Liver (tissue), 10 donors: ENCODE measurements at places on chromosomes 4 and X.

GRCh38 chr4:76764251-76764650, 133.7 kb downstream of the SOWAHB start:
- no peak for DNase-seq

GRCh38 chrX:14899607-14900006, 26.4 kb downstream of the MOSPD2 start:
- no peak for DNase-seq

GRCh38 chr4:85498068-85498733, 23.3 kb downstream of the ARHGAP24 start:
- no peak for DNase-seq

- no peak for DNase-seq
Measured at GRCh38 chr4:165667969-165668368, 205.1 kb upstream of the TLL1 start.

- no peak for DNase-seq
Measured at GRCh38 chr4:6550821-6551220, 24.2 kb upstream of the MAN2B2 start.

DNA sequence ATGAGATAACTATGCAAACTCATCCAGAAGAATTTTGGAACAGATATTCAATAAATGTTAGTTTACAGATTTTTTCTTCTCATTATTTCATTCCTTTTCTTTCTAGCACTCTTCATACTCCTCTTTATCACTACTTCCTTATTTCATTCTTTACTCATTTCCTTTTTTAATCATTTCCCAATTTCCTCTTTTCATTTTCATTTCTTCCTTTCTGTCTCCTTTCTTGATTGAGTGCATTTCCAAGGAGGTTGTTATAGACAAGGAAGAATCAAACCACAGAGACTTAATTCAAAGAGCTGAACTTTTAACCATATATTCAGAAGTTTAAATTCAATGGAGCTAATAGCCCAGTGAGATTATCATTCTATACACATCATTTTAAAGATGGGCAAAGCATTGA, 600.7 kb downstream of the ARAP2 start:
- DNase-seq, result no peak

- no peak for DNase-seq
Measured at GRCh38 chr4:115969756-115970155, 856.3 kb upstream of the NDST4 start.
